A172 (cell line): ENCODE measurements at places on chromosomes 1 and 21.

DNA sequence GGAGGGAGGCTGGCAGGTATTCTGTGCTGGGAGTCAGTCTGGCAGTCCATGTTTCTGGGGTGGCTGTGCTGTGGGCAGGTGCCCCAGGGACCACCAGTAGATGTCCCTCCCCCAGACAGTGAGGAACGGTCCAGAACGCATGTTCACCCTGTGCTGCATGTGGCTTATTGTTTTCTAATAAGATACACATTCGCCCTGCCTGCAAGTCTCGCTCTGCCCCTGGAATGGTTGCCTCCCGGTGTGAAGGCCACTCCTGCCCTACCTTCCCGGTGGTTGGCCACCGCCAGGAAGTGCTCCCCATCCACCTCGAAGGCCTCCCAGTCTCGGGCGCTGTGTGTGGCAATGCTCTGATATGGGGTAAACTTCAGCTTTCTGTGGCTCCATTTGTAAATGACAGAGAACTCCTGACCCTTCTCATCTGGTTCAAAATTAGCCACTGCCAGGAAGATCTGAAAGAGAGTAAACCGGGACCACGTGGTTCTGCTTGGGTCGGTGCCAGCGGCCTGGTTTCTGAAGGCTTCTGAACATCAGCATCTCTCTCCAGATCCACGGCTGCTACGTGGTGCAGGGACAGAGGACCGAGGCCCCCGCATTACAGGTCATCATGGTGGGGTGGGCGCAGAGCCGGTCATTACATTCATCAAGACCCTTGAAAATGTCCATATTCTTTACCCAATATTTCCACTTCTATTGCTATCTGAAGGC, 14.5 kb downstream of the KRTAP10-1 start:
- DNase-seq: no peak

DNA sequence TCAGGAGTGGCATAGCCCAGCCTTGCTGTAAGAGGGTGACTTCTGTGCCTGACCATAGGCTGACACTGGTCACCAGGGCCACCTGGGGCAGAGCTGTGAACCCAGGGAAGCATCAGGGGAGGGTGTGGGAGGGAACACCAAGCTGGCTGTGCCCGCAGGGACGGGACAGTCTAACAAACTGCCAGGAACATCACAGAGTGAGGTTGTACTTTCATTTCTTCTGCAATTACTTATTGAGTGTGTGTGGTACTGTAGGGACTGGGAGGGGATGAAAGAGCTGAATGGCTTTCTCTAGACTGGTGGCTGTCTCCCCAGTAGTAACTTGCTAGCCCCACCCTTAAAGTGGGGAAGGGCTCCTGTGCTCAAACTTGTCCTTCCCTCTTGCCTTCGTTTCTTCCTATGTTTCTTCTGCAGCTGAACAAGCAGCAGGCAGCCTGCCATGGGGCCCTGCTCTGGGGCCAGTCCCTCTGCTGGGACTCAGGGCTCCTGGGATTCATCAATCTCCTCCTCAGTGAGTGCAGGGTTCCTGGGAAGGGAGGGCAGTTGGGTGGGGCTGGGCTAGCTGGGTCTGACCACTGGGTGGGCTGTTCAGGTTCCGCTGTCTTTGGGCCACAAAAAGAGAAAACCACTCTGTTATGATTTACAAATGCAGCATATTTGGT, 39.7 kb upstream of the ETV3 start:
- DNase-seq: no peak

DNA sequence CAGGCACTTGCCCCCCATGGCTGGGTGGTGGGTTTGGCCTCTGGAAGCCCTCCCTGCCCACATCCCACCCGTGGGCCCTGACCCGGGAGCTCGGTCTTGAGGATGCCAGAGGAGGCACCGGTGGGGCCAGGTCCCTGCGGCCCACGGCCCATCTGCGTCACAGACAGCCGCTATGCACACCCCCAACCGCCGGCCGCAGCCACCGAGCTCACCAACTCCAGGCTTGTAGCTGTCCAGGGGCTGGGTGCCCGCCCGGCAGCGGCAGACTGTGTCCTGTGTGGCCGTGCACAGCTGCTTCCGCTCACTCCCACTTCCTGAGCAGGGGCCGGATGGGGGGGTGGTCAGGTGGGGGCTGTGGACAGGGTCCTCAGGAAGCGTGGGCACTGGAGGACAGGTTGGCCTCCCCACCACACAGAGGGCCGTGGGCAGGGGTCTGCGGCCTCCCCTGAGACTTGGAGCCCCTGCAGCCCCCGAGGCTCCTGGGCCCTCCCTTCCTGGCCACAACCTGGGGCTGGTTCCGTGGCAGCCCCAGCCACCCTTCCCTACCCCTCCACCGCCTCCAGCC, 1.1 kb downstream of the TNFRSF4 start:
- no peak for DNase-seq

DNA sequence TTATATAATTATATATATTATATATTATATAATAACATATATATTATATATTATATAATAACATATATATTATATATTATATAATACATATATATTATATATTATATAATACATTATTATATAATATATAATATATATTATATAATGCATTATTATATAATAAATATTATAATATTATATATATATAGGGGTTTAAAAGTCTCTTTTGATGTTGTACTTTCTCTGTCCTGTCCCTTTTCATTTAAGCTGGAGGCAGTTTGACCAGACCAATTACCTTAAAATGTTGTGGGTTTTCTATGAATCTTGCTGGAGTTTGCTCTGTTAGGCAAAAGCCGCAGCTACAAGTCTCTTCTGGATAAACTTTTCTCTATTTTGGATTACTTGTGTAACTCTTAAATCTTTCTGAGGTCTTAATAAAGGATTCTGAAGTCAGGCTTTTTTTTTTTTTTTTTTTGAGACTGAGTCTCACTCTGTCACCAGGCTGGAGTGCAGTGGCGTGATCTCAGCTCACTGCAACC, 22.2 kb upstream of the KIF1B start:
- no peak for DNase-seq

DNA sequence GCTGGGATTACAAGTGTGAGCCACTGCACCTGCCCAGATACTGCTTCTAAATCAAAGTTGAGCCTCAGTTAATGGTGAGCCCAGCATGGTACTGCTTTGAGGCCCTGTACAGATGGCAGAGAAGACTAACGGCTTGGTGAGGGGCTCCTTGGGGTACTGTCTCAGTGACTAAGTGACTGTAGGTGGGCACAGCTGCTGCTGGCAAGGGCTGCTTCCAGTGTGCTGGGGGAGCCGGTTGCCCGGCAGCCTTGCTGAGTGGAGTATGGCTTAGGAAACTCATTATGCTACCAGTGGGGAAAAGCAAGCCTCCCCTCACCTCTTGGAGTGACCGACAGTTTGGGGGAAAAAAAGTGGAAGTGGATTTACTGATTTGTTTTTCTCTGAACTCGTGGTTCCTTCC, 23.6 kb upstream of the ARHGEF10L start:
- no peak for DNase-seq

DNA sequence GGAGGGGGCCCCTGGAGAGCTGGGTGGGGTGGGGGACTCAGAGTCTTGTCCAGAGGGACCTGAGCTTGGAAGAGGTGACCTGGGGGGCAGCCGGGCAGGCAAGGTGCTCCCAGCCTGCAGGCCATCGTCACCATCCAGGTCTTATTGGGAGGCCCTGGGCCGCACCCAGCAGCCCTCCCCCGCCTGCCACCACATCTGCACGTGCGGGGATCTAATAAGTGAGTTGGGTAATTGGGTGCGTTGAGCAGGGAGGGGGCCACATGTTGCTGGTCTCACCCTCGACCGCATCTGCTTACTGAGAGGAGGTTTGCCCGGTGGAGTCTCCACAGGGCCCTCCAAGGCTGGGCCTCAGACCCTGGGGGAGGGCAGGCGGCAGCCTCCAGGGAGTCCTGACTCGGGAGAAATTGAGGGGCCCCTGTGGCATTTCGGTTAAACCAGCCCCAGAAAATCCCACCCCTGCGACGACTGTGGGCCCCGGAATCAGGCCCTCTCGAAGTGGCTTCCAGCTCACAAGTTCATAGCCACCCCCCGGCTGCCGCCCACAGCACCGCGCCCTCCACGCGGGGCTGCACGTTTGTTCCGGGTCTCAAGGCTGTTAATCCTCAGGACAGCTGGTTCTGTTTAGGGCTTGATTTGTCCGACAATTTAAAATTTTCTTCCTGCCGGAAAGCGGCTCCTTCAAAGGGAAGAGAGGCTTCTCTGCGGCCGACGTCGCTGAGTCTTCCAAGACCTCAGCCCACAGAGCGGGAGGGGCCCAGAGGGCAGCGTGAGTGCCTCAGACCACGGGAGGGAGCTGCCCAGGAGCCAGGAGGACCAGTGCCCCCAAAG, 14.7 kb upstream of the COL6A2 start:
- no peak for DNase-seq

- DNase-seq: no peak
Measured at GRCh38 chr1:234745276-234745675, 135.3 kb upstream of the IRF2BP2 start.

DNA sequence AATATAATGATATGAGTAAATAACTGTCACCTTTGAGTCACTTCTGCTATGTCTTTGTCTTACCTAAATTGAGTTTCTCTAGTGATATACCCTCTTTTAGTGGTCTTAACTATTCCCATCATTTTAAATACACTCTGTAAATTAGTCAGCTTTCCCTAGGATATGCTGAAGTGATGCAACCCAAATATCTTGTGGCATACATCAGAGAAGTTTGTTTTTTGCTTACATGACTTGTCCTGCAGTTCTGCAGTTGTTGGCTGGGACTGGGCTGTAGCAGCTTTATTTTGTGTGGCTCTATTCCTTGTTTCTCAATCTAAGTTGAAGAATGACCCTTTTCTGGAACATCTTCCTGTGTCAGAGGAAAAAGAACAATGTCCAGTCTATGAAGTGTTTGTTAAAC, 76.4 kb downstream of the TTC3 start:
- DNase-seq: no peak

- no peak for DNase-seq
Measured at GRCh38 chr1:162740755-162741154, 49.7 kb upstream of the HSD17B7 start.

DNA sequence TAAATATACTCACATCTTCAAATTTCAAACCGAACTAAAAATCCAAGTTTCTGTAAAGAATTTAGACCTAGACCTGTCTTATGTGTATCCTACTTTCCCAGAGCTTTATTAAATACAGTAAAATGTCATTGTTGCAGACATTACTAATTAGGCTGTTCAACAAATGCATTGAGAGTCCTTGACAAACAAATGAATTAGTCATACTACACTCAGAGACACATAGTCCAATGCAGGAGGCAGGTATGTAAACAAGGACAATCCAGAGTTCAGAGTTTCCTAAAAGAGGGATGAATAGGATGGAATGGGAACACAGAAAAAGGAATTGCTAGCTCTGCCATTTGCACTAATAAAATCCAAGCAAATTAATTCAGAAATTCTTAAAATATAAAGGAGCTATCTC, 1.6 kb upstream of the EGLN1 start:
- peak; percentile 13 for DNase-seq

DNA sequence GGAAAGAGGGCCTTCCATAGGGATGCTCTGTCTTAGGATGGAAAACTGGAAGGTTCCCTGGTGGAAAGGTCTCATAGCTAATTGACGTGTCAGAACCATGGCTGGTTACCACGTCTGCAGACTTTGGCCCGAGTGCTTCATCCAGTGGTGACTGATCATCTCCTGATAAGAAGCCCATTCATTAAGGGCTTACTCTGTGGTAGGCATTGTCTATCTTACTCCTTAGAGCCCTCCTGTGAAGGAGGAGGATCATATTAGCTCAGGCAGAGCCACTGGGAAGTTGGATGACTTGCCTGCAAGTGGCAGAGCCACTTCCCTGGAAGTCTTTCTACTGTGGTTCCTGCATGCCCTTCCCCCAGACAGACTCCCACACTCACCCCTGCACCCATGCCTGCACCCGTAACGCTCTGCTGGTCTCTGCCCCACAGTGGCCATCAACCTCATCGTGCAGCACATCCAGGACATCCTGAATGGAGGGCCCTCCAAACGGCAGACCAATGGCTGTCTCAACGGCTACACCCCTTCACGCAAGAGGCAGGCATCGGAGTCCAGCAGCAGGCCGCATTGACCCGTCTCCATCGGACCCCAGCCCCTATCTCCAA, 79.9 kb downstream of the UCK2 start:
- DNase-seq: peak; percentile 49

GRCh38 chr1:193367863-193368262, 181.4 kb upstream of the B3GALT2 start:
- no peak for DNase-seq

GRCh38 chr1:16318555-16318954, 33.7 kb downstream of the FBXO42 start:
- no peak for DNase-seq

GRCh38 chr1:108878678-108879077, 1.9 kb downstream of the GPSM2 start:
- DNase-seq: no peak

DNA sequence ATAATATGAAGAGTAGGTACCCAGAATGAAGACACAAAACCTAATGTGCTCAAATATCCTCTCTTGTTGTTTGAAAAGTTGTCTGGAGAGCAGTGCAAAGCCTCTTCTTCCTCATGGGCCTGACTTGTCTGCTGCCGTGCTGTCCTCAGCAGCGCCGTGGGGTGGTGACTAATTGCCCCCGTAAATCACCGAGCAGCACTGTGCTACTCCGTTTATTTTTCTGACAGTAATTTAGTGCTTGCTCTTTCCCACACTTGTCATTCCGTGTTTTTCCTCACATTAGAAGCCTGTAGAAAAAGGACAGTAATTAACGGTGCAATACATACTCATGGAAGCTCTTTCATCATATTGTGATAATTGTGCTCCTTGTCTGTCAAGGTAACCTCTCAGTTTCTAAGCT, 114.8 kb upstream of the BARHL2 start:
- DNase-seq: peak; percentile 14

GRCh38 chr21:20728691-20729090, 269.5 kb upstream of the NCAM2 start:
- DNase-seq: no peak

DNA sequence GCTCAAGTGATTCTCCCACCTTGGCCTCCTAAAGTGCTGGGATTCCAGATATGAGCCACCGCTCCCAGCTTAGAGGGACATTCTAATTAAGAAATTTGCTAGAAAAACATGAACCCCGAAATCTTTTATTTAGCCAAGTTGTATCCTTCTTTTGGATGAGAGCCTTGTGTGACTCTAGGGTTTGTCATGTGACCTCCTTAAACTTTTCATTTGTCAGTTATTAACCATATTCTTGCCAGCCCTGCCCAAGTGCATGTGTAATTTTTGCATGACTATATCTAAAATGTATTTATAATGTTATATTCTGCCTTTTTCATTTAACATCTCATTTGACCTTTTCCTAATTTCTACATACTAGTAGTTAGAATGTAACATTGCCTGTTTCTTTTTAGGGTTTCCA, 1.9 kb downstream of the UTP25 start:
- no peak for DNase-seq

GRCh38 chr1:39220891-39221870, 16.7 kb downstream of the MACF1 start:
- DNase-seq: no peak

DNA sequence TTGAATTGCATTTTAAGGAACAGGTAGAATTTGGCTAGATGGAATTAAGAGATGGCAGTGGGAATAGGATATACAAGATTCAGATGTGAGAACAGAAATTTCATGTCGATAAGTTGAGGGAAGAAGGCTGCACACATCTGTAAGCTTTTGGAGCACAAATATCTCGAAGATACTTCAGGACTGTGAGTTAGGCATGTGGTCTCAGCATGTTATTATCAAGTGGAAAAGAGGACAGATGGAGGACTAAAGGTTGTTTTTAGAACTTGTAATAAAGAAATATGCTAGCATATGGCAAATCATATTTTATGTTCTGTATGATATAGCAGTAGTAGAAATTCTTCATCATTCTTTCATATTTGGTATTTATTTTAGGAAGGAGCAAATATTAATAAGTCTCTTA, 61.5 kb downstream of the KIF1B start:
- no peak for DNase-seq

- no peak for DNase-seq
Measured at GRCh38 chr1:93775224-93775623, 93.6 kb upstream of the BCAR3 start.

GRCh38 chr1:168689726-168690602, 39.0 kb downstream of the DPT start:
- DNase-seq: no peak
